ENCODE measurements at places on chromosomes 5 and 9.

DNA sequence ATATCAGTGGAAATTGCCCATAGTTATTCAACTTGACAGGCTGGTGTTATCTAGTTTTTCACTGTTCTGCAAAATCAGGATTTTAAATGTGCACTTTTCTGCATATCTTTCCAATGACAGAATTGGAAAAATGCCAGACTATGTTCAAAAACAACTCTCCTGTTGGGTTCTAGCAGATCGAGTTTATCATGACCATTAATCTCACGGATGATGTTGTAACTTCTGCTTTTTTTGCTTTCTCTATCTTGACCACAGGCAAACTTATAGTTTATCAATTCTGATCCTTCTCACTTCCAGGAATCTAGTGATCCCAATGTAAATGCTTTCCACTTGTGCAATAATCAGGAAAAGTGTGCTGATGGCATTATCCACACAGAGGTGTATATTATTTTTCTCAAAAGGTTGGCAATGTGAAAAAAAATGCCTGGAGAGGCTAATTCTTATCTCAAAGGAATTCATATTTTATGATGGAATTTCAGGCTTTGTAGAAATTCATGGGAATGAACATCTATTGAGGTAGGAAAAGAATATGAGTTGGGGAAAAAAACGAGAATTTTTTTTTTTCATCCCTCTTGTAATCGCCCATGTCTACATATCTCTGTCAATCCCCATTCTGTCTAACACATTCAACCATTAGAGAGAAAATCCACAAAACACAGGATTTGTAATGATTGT lies 73.6 kb upstream of the DAB2 start:
- H3K36me3 ChIP-seq: no peaks in the 10 kb centered on the region
- no peak overlapping the region for H3K27ac ChIP-seq
- peaks cover 41% of the 10 kb centered on the region for H3K4me1 ChIP-seq
- no peak for DNase-seq
- H3K4me3 ChIP-seq: no peak overlapping the region

DNA sequence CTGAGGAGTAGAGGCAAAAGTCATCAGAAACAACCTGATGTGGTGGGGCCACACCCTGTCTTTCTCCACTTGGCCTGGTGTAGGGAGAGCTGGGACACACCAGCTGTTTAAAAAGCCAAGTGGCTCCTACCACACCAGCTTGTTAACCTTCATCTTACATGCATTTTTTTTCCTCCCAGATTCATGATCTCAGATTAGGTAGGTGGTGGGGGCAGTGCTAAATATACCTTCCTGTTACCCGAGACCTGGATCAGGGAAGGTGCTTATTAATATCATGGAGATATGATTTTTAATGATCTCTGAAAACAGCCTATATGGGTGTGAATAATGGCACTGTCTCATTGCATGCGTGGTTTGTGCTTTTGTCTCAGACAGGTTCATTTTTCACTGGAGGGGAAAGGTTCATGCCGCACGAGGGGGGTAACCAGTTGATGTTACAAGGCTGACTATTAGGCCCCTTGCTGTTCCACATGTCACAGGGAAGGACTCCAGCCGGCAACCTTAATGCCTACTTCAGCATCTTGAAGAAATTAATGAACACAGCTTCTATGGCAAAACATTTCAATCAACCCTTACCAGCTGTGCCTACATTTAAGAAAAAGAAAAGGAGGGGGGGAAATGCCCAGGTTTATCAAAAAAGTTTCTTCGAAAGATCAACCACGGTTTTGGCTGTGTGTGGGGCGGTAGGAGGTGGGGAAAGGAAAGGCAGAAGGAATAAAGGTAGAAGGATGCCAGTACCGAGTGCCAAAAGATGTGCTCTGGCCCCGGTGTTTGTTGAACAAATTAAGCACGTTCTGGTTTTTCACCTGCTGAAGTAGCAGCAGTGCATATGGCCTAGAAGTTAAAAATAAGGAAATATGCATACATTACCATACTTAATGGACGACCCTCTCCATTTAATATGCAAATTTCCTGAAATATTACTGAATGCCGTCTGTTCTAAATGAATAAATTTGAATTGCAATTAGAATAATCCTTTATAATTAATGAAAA lies 185.4 kb downstream of the EBF1 start:
- no peak for DNase-seq
- H3K27me3 ChIP-seq: no peaks in the 10 kb centered on the region
- no peaks in the 10 kb centered on the region for H3K4me1 ChIP-seq
- no peak overlapping the region for H3K27ac ChIP-seq

DNA sequence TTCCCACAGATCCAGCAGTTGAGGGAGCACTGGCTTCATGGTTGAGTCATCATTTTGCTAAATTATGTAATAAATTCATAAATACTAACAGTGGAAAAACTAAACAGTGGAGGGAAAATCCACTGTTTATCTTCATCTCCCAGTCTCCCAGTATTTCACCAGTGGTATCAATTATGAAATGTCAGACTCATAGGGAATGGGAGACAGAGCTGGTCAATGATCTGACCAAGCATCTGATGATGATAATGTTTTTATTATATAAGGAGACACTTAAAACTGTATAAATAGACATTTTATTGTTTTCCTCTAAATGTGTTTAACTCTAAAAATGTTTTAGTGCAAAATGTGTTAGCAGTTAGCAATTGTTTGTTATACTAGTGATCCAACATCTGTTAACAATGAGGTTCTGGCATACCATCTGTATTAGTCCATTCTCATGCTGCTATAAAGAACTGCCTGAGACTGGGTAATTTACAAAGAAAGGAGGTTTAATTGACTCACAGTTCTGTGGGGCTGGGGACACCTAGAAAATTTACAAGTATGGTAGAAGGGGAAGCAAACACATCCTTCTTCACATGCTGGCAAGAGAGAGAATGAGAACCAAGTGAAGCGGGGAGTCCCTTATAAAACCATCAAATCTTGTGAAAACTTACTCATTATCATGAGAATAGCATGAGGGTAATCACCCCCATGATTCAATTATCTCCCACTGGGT lies 11.8 kb upstream of the REEP5 start:
- no peak overlapping the region for H3K27ac ChIP-seq
- no peak for DNase-seq
- H3K4me1 ChIP-seq: no peaks in the 10 kb centered on the region
- H3K36me3 ChIP-seq: no peaks in the 10 kb centered on the region

- H3K36me3 ChIP-seq: no peaks in the 10 kb centered on the region
- no peaks in the 10 kb centered on the region for H3K27me3 ChIP-seq
- no peak overlapping the region for H3K4me3 ChIP-seq
- DNase-seq: no peak
- H3K27ac ChIP-seq: no peak overlapping the region
Measured at GRCh38 chr5:102762095-102762534, 7.0 kb downstream of the PAM start.

GRCh38 chr5:32683125-32683524 lies 28.0 kb upstream of the NPR3 start:
- DNase-seq: no peak
- H3K27ac ChIP-seq: no peak overlapping the region
- H3K4me1 ChIP-seq: peaks cover 7% of the 10 kb centered on the region

DNA sequence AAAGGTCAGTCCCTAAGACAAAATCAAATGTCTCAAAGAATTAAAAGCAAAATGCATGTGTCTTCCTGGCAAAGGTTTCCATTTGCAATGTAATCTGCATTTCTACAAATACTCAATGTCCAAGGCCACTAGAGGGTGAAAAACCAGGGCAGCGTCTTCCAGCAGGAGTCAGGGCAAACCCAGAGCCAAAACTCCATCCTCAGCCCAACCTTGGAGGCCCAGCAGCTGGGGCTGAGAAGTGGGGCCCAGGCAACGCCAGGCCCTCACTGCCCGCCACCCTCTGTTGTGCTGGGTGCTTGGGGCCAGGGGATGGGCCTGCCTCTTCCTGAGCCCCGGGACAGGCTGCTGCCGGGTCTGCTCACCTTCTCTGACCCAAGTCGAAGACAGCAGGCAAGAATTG lies 200.1 kb downstream of the PAX5 start:
- DNase-seq: no peak
- no peak overlapping the region for H3K4me3 ChIP-seq
- no peaks in the 10 kb centered on the region for H3K4me1 ChIP-seq
- no peaks in the 10 kb centered on the region for H3K36me3 ChIP-seq

DNA sequence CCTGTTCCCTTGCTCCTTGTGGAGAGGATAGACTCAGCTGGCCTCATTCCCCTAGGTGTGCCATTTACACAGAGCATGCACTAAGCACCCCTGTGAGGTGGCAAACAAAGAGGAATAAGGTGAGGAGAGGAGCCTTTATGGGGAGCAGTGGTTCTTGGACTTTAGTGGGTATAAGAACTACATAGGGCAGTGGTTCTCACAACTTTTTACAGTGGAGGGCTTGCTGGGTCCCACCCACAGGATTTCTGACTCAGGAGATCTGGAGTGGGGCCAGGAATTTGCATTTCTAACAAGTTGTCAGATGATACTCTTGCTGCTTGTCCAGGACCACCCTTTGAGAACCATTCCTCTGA lies 42.0 kb downstream of the CSF1R start:
- H3K4me1 ChIP-seq: peaks cover 30% of the 10 kb centered on the region
- H3K36me3 ChIP-seq: no peaks in the 10 kb centered on the region
- DNase-seq: no peak
- peak overlapping the region; percentile 7 for H3K27ac ChIP-seq
- H3K4me3 ChIP-seq: no peak overlapping the region

DNA sequence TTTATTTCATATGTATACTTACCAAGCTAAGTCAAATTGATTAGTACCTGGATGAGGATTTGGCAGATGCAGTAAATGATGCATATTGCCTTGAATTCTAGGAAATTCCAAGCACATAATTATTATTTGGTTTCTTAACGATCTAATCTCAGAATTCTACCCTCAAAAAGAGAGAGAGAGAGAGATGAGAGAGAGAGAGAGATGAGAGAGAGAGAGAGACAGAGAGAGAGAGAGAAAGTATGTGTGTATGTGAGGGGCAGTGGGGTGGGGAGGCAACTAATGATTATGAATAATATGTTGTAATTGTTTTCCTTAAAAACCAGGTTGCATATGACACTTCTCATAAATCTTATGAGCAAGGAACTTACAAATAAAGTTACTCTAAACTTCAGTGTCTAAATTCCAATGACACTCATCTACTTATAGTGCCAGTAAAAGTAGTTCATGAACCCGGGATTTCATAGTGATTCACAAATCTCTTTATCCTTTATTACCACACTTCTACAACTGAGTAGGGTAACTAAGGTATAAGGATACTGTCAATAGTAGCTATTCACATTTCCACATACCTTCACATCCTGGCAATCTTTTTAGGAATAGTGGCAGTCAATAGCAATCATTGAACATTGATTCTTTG lies 60.5 kb upstream of the EDIL3 start:
- DNase-seq: no peak
- no peaks in the 10 kb centered on the region for H3K36me3 ChIP-seq
- H3K27ac ChIP-seq: no peak overlapping the region
- no peak overlapping the region for H3K4me3 ChIP-seq
- H3K27me3 ChIP-seq: no peaks in the 10 kb centered on the region

DNA sequence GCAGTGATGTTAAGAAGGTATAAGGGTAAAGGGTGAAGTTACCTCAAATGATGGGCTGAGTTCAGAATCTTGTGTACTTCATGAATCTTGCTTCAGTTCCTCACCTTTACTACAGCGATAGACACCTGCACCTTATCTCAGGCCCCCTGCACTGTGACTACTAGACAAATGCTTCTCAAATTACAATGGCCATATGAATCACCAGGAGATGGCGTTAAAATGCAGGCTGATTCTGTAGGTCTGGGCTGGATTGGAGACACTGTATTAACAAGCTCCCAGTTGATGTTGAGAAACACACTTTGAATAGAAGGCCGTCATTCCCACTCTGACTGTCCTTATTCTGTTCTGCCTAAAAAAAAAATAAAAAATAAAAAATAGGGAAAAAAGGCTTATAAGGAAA lies 29.8 kb downstream of the TARS1 start:
- DNase-seq: peak; percentile 17
- H3K27ac ChIP-seq: no peak overlapping the region
- H3K4me1 ChIP-seq: no peaks in the 10 kb centered on the region
- H3K27me3 ChIP-seq: no peaks in the 10 kb centered on the region
- H3K36me3 ChIP-seq: no peaks in the 10 kb centered on the region

GRCh38 chr5:172766287-172767108 lies 4.5 kb downstream of the DUSP1 start:
- peak overlapping the region; percentile 99 for H3K27ac ChIP-seq
- DNase-seq: peak; percentile 83
- H3K4me1 ChIP-seq: peaks cover 51% of the 10 kb centered on the region
- H3K4me3 ChIP-seq: no peak overlapping the region
- H3K36me3 ChIP-seq: peaks cover 27% of the 10 kb centered on the region

GRCh38 chr5:143147902-143148301 lies 255.6 kb downstream of the NR3C1 start:
- no peaks in the 10 kb centered on the region for H3K36me3 ChIP-seq
- no peak overlapping the region for H3K4me3 ChIP-seq

- H3K27ac ChIP-seq: no peak overlapping the region
- peak; percentile 31 for DNase-seq
- H3K4me3 ChIP-seq: no peak overlapping the region
- H3K27me3 ChIP-seq: no peaks in the 10 kb centered on the region
- no peaks in the 10 kb centered on the region for H3K4me1 ChIP-seq
Measured at GRCh38 chr5:173662581-173663351, 46.3 kb upstream of the BOD1 start.

- H3K4me3 ChIP-seq: no peak overlapping the region
- no peak for DNase-seq
- H3K27ac ChIP-seq: no peak overlapping the region
- no peaks in the 10 kb centered on the region for H3K27me3 ChIP-seq
Measured at GRCh38 chr5:104186100-104186499, 623.5 kb upstream of the NUDT12 start.

GRCh38 chr5:172875505-172876279 lies 41.6 kb downstream of the ERGIC1 start:
- DNase-seq: no peak
- no peaks in the 10 kb centered on the region for H3K27me3 ChIP-seq
- no peaks in the 10 kb centered on the region for H3K36me3 ChIP-seq

- no peaks in the 10 kb centered on the region for H3K36me3 ChIP-seq
- DNase-seq: no peak
- no peaks in the 10 kb centered on the region for H3K27me3 ChIP-seq
- H3K27ac ChIP-seq: no peak overlapping the region
- H3K4me3 ChIP-seq: no peak overlapping the region
- no peaks in the 10 kb centered on the region for H3K4me1 ChIP-seq
Measured at GRCh38 chr9:105328296-105328695, 83.8 kb downstream of the SLC44A1 start.

- peak overlapping the region; percentile 98 for H3K27ac ChIP-seq
- peaks cover 12% of the 10 kb centered on the region for H3K4me1 ChIP-seq
- no peaks in the 10 kb centered on the region for H3K36me3 ChIP-seq
- no peak for DNase-seq
- H3K27me3 ChIP-seq: no peaks in the 10 kb centered on the region
- peak overlapping the region; percentile 68 for H3K4me3 ChIP-seq
Measured at GRCh38 chr5:6711409-6712141, 1.7 kb upstream of the TENT4A start.

GRCh38 chr5:998246-999031 lies 10.2 kb upstream of the NKD2 start:
- H3K27me3 ChIP-seq: no peaks in the 10 kb centered on the region
- H3K4me3 ChIP-seq: no peak overlapping the region
- no peaks in the 10 kb centered on the region for H3K36me3 ChIP-seq
- H3K27ac ChIP-seq: no peak overlapping the region
- H3K4me1 ChIP-seq: no peaks in the 10 kb centered on the region

Data from adrenal gland (tissue), 19 donors.